Activated naive CD4-positive, alpha-beta T cell (primary cell): ENCODE measurements at places on chromosomes 16 and 17.

GRCh38 chr16:70652322-70652721 is 6.0 kb downstream of the IL34 start:
- no peak for DNase-seq

GRCh38 chr17:56939869-56940484 is 20.9 kb downstream of the COIL start:
- no peak for DNase-seq

DNA sequence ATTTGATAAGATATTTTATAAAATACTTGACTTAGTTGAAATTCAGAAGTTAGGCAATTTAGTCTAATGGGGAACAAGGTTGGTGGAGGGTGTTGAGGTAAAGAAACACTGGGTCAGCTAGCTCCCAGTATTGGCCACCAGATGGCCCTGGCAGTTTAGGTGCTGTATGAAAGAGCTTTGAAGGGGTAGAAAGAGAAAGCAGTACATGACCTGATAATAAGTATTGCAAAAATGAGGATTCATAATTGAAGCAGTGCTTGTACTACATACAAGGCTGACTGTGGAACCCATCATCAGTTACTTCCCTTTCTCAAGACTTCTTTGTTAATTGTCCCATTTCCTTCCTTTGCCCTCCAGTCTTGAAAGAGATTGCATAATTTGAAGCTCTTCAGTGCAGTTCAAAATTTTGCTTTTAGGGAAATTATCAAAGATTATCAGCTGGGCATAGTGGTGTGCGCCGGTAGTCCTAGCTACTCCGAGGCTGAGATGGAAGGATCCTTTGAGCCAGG is 29.4 kb downstream of the TANC2 start:
- no peak for DNase-seq

DNA sequence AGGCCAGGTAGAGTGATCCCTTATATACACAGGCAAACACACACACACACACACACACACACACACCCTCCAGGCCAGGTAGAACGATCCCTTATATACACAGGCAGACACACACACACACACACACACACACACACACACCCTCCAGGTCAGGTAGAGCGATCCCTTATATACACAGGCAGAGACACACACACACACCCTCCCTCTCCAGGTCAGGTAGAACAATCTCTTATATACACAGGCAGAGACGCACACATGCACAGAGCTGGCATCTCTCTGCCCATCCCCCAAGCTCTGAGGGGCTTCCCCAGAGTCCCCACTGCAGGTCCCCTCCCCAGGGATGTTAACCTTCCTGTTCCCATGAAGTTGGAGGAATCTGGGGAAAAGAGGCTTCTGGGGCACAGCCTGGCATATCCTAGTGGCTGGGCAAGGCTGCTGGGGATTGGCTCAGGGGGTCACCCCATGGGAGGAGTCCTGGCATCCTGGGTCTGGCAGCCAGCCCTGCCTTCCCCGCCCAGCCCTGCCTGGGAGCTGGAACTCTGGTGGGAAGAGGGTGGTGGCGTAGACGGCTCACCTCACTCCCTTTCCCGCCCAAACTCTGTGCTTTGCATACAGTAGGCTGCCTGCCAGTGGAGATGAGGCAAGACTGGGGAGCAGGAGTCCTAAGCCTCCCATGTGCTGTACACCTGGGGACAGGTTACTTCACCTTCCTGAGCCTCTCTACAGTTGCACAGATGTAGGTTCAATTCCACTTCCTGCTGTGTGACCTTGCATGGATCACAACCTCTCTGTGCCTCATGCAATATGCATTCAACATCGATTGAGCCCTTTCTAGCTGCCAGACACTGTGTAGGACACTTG is 41.8 kb downstream of the TEKT5 start:
- DNase-seq: no peak

- no peak for DNase-seq
Measured at GRCh38 chr16:67016681-67017420, 12.1 kb upstream of the CBFB start.

GRCh38 chr17:80429356-80430275 is 14.6 kb downstream of the ENDOV start:
- DNase-seq: no peak

GRCh38 chr17:51610155-51610554 is 349.8 kb downstream of the UTP18 start:
- no peak for DNase-seq

- DNase-seq: no peak
Measured at GRCh38 chr16:54053891-54054820, 232.4 kb downstream of the IRX3 start.

DNA sequence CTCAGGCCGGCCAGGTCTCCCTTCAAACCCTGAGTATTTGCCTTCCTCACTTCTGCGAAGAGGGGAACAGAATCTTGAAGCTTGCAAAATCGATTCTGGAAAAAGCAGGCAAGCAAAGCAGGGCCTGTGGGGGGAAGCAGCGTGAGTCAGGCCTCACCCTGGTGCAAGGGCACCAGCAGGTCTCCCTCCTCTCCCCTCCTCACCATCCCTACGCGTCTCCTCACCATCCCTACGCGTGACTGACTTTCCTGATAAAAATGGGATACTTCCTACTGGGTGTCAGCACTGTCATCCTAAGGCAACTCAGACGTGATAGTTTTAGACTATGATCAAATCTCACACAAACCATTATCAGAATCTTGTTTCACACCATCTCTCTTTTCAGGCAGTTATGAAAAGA is 12.1 kb downstream of the CMTM3 start:
- no peak for DNase-seq

- DNase-seq: no peak
Measured at GRCh38 chr17:27873746-27874145, 19.4 kb downstream of the LYRM9 start.

GRCh38 chr16:23608194-23608593 is 12.1 kb upstream of the NDUFAB1 start:
- DNase-seq: no peak

GRCh38 chr16:31477220-31478216 is 5.4 kb upstream of the SLC5A2 start:
- DNase-seq: peak; percentile 41

- DNase-seq: no peak
Measured at GRCh38 chr17:82103553-82104451, 5.8 kb upstream of the FASN start.

DNA sequence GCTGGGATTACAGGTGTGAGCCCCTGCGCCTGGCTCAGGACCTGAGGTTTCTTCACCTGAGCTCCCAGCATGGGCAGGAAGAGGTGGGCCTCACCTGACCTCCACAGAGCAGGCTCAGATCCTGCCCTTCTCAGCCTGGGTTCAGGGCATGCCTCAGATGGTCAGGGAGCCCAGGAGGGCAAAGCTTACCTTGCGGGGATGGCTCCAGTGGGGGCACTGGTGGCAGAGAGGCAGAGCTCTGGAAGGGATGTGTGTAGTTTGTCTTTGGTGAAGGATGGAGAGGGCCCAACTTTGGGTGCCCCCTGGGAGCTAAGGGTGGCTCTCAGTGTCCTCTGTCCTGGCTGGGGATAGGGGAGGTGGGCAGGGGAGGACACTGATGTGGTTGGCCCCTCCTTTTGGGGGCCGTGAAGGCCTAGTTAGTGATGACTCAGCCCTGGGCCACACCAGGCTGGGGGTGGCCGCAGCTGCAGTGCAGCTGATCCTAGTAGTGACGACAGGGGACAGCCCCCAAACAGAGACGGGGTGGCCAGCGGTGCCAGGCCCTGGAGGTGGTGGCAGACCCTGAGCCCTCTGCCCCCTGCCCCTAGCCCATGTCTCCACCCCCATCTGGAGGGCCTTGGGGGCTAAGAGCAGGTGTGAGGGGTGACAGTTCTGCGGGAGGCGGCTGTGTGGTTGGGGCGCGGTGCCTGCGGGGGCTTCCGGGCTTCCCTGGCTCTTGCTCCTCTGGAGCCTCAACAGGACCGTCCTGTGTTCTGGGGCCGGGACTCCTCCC is 5.8 kb downstream of the NHERF2 start:
- DNase-seq: no peak

DNA sequence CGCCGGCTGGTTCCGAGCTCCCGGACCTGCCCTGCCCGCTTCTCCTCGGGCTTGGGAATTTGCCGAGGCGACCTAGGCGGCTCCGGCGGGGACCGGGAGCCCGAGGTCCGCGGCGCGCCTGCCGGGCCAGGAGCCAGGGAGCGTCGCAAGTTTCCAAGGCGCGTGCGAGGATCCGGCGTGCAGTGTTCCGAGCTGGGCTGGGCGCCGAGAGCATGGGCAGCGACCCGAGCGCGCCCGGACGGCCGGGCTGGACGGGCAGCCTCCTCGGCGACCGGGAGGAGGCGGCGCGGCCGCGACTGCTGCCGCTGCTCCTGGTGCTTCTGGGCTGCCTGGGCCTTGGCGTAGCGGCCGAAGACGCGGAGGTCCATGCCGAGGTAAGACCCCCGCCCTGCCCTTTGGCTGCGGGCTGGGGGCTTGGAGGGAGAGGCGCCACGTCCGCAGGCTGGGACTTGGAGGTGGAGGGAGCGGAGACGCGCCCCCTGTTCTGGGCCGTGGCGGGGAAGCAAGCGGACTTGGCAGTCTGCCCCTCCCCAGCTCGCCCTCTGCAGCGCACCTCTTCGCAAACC is 668 bp downstream of the MMP15 start:
- DNase-seq: no peak

DNA sequence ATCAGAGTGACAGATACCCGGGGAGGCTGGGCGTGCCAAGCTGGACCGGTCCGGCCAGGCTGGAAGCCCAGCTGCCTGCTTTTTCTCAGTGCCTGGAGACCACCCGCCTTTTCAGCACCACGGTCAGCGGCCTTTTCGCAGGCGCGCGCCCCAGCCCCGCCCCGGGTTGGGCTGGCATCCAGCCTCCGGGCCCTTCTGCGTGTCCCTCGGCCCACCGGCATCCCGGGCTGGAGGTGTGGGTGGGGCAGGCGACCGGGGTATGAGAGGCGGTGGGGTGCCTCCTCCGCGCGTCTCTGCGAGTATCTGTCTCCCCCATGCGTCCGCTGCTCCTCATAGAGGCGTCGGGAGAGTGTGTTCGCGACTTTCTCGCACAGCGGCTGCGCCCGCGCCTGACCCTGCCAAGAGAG is 102.5 kb downstream of the MRM1 start:
- DNase-seq: peak; percentile 40

DNA sequence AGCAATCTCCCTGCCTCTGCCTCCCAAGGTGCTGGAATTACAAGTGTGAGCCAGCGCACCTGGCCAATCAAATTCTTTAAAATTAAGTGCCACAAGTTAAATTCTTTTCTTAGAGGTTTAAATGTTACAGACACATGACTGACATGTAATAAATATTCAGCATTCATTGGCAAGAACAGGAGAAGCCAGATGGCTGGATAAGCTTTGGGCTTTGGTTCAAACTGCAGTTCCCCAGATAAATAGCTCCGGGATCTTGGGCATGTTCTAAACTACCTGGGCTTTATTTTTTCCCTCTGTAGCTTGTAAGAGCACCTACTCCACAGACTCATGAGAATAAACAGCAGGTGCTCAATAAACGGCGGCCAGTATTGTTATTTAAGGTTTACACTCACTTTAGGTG is 34.1 kb downstream of the ABAT start:
- no peak for DNase-seq

DNA sequence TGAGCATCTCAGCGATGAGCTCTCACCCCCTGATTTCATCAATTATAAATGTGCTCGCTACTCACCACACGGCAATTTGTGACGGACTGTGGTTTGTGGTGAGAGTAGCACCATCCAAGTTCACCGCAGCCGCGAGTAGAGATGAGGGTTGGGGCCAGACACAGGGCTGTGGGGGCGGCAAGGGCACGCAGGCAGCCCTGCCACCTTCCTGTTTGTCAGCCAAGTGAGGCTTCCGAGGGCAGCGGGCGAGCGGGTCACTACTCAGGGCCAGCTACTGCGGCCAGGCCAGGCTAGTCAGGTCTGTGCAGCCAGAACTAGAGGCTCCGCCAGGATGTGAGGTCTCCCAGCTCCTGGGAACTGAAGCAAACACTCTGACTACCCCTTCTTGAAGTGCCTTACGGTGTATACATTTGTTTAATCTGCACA is 39.6 kb upstream of the MEOX1 start:
- DNase-seq: no peak

DNA sequence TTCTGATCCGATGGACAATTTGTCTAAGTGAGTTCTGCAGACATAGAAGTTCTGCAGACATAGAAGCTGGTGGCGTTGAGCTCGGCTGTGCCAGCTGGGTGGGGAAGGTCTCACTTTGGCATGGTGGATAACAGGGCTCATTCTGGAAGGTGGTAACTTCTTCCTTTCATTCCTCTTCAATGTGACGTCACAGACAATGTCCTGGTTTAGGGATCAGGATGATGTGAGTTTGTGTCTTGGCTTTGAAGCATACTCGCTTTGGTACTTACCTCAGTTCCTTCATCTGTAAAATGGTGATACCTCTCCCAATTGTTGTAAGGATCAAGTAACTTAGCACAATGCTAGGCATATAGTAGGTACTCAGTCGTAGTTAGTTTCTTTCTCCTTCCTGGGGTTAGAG is 408.8 kb upstream of the ASIC2 start:
- DNase-seq: no peak

GRCh38 chr16:14070555-14070876 is 603 bp upstream of the MRTFB start:
- no peak for DNase-seq

DNA sequence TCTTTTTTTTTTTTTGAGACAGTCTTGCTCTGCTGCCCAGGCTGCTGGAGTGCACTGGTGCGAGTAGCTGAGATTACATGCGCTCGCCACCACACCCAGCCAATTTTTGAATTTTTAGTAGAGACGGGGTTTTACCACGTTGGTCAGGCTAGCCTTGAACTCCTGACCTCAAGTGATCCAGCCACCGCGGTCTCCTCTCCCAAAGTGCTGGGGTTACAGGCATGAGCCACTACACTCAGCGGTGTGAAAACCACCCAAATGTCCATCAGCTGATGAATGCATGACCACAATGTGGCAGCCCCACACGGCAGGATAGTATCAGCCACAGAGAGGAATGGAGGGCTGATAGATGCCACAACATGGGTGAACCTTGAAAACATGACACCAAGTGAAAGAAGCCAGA is 2.1 kb downstream of the P2RX5 start:
- no peak for DNase-seq

DNA sequence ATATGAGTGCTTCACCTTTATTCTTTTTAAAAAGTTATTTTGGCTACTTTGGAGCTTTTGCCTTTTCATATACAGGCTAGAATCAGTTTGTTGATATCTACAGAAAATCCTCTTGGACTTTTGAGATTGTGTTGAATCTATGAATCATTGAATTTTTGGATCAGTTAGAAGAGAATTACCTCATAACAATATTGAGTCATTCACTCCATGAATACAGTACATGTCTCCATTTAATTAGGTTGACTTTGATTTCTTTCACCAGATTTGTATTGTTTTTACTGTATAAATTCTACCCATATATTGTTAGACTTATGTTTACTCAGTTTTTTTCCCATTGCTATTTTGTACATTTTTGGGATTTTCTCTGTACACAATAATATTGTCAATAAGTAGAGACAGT is 54.4 kb downstream of the TAOK1 start:
- no peak for DNase-seq

- no peak for DNase-seq
Measured at GRCh38 chr17:56434610-56435009, 158.9 kb upstream of the NOG start.

- DNase-seq: no peak
Measured at GRCh38 chr16:66103211-66103610, 263.3 kb upstream of the CDH5 start.

GRCh38 chr16:92431-93339 is 14.7 kb downstream of the MPG start:
- no peak for DNase-seq
